ENCODE measurements at places on chromosomes 11 and 22.

DNA sequence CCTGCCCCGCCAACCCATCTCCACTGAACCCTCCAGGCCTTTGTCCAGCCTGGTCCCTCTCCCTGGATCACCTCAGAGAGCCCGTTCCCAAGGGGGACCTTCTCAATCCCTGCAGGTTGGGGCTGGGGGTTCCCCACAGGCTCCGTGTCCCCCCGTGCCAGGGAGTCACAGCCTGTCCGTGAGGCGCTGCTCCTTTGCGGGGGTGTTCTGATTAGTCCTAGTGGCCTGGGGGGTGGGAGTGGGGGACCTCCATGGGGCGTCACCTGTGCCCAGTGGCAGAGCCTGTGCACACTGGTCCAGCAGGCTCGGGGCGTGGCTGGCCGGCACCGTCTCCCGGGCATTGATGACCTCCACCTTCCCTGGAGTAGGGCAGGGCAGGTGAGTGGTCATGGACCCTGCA, 11.6 kb downstream of the GGT5 start:
- no peaks in the 10 kb centered on the region for H3K4me1 ChIP-seq
- H3K4me3 ChIP-seq = no peak overlapping the region
- DNase-seq = no peak
- no peaks in the 10 kb centered on the region for H3K36me3 ChIP-seq
- H3K27me3 ChIP-seq = no peaks in the 10 kb centered on the region

DNA sequence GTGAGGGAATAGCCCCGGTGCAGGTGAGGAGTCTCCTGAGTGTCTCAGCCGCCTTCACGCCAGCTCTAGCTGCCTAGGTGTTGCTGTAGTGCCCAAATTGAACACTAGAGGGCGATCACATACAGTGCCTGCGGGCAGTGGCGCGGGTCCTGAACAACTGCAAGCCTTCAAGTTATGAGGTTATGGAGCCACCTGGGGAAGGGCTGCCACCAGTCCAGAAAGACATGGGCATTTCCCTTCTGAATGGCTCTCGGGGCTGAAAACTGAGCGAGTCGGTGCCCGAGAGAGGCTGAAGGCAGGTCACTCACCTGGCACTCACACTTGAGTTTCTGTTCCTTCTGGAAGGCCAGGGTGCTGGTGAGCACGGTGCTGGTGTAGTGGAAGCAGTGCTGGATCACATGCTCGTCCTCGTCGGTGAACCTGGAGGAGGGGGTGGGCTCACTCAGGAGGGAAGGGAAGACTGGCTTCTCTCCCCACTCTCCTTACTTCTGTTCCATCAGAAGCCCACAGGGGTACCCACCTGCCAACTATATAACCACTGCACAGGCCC, 88.4 kb downstream of the PDE2A start:
- H3K36me3 ChIP-seq = no peaks in the 10 kb centered on the region
- no peak overlapping the region for H3K27ac ChIP-seq
- peak; percentile 52 for DNase-seq
- peaks cover 13% of the 10 kb centered on the region for H3K27me3 ChIP-seq
- H3K4me1 ChIP-seq = peaks cover 46% of the 10 kb centered on the region
- peak overlapping the region; percentile 35 for H3K4me3 ChIP-seq

DNA sequence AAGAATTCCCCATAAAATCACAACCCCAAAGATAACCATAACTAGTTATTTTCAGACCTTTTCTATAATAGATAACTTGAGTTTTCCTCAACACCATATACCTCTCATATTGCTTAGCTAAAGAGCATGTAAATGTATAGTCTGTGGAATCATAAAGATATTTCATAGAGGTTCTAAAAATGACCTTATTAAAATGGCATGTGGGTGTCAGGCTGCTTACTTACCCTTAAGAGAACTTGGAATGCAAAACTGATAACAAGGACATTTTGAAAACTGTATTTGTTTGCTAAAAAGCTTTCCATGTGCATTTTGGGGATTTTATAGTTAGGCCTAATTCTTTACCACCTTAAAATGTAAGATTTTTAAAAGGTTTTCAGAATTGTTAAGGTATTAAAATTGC, 4.7 kb downstream of the SIK2 start:
- H3K4me3 ChIP-seq = no peak overlapping the region
- H3K27ac ChIP-seq = no peak overlapping the region
- no peaks in the 10 kb centered on the region for H3K27me3 ChIP-seq
- H3K36me3 ChIP-seq = no peaks in the 10 kb centered on the region

- H3K27me3 ChIP-seq = no peaks in the 10 kb centered on the region
- H3K27ac ChIP-seq = no peak overlapping the region
- no peak for DNase-seq
Observed at GRCh38 chr22:37985751-37986281, 1.5 kb upstream of the SOX10 start.
